ENCODE measurements at places on chromosomes 1 and 21.

DNA sequence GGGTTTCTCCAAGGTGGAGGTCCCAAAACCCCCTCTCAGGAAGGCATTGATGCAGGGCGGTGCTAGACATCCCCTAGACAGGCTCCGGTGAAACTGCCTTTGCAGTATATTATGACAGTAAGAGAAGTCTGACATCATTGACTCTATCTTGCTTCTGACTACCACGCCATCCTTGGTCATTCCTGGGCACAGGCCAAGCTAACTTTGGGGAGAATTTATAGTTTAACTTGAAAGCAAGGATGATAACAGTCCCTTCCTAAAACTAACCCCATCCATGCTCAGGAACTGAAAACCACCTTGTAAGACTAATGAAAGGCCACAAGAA, 30.3 kb downstream of the RSPH1 start:
- DNase-seq: no peak

DNA sequence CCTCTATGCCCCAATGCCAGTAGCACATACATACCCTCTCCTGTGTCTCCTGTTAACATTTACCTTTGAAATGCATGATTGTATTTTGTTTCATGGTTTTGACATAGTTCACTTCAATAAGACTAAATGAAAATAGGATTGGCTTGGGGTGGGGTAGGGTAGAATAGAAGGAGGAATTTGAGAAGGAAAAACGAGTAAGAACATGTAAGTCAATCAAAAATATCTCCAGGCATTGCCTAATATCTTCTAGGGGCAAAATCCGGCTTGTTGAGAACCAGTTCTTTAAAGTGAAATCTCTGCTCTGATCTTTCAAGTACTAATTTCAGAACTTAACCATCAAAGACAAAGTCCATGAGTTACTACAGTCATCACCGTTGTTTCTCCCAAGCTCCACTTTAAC, 31.8 kb upstream of the RGS2 start:
- no peak for DNase-seq

DNA sequence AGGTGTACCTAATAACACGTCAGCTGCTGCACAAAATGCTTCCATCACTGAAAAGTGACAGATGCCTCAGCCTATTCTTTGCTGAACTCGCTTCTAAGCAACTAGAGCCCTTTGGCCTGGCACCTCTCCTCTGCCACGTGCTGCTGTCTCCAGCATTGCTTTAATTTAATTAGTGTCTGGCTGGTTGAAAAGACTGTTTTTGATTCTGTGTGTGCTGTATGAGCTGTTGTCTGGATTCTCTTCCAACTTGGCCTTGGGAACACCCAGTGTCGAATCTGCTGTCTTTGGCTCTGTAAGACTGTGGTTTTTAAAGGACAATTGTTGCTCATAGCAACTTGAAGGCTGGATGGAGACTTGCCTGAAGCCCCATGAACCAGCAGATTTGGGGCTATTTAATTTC, 109.5 kb downstream of the PSMG1 start:
- DNase-seq: no peak

DNA sequence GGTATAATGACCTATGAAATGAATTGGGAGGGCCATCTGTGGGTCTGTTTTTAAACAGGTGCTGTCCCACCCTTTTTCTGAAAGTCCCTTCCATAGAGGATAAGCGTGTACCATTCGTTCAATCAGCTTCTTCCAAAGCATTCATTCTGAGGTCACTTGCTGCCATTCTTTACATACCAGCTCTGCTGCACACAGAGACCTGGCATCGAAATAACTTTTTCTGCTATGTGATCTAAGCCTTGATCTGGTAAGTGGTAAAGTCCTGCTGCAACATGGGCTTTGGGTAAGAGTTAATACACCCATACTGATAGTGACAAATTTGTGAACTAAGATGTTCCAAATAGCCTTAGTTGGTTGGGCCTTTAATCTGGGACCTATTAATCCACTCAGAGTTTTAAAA, 38.9 kb downstream of the DR1 start:
- DNase-seq: no peak

- DNase-seq: no peak
Measured at GRCh38 chr1:78950826-78951225, 55.7 kb downstream of the ADGRL4 start.

DNA sequence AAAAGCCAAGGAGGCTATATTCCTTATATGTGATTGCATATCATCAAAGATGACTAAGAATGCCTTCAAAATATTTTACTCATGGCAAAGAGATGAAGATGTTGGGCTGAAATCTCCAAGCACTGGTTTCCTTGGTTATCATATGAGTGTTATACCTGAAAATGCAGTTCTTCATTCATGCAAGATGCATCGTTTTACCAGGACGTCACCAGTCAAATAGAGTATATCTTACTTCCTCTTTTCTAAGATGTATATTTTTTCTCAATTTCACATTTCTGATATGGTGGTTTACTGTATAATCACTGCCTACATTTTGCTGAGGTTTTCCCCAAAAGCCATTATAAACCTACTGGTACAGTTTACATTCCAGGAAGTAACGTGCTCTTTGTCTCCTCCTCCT, 1085.7 kb downstream of the NCAM2 start:
- no peak for DNase-seq

DNA sequence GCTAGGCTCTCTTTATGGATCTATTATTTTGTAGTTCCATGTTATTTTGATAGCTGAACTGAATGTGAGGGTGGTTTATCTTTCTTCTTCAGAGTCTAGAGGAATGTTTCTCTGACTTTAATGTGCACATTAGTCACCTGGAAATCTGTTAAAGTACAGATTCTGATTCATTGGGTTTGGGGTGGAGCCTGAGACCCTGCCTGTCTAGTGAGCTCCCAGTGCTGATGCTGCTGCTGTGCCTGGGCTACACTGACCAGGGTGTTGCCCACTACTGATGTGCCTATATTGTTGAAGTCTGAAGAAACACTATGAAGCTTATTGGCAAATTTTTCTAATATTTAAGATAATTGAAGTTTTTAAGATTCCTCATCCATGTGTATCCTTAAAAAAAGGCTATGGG, 35.9 kb downstream of the CD46 start:
- DNase-seq: no peak

- no peak for DNase-seq
Measured at GRCh38 chr1:57218487-57219079, 205.3 kb downstream of the DAB1 start.

GRCh38 chr1:7975212-7975865, 13.8 kb downstream of the PARK7 start:
- DNase-seq: peak; percentile 12

DNA sequence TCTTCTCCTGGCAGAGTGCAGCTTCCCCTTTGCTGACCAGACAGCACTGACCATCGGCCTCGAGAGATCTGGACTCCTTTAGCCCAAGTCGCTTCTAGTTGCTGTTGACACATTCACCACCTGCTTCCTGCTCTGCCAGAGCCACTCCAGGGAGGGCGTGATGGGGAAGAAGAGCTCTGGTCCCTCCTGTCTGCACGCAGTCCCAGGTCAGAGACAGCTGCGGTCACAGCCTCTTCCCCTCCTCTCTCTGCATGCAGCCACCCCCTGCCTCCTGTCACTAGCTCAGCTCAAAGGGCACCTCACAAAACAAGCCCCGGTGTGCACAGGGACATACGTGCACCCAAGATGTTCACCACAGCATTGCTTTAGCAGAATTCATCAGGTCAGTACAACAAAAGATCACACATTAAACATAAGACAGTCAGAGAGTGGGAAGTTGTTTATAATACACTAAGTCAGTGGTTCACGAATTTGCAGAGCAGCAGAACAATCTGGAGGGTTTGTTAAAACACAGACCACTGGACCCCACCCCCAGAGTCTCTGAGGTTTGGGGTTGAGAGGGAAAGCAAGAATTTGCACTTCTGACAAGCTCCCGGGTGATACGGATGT, 132.9 kb downstream of the SYF2 start:
- no peak for DNase-seq

GRCh38 chr1:53572815-53573173, 113.6 kb downstream of the DMRTB1 start:
- DNase-seq: no peak

DNA sequence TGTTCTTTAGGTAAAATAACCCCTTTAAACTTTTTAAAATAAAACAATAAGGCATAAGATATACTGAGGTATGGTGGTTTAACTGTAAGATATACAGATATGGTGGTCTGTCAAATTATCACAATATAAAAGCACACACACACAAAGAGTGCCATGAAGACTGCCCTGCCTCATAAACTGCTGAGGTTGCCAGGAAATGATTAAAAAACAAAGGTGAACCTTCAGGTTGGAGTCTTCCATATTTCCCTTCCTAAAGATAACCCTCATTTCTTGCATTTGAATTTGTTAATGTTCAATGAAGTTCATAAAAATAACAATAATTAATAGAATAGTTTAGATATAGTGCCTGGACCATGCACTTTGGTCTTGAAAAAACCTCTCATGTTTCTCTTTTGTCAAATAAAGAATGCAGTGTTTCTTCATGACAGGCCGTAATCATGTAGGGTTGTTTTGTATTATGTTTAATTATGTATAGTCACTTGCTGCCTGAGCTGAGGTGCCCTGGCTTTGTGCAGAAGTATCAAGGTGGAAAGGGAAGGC, 123.6 kb upstream of the B3GALT2 start:
- no peak for DNase-seq

DNA sequence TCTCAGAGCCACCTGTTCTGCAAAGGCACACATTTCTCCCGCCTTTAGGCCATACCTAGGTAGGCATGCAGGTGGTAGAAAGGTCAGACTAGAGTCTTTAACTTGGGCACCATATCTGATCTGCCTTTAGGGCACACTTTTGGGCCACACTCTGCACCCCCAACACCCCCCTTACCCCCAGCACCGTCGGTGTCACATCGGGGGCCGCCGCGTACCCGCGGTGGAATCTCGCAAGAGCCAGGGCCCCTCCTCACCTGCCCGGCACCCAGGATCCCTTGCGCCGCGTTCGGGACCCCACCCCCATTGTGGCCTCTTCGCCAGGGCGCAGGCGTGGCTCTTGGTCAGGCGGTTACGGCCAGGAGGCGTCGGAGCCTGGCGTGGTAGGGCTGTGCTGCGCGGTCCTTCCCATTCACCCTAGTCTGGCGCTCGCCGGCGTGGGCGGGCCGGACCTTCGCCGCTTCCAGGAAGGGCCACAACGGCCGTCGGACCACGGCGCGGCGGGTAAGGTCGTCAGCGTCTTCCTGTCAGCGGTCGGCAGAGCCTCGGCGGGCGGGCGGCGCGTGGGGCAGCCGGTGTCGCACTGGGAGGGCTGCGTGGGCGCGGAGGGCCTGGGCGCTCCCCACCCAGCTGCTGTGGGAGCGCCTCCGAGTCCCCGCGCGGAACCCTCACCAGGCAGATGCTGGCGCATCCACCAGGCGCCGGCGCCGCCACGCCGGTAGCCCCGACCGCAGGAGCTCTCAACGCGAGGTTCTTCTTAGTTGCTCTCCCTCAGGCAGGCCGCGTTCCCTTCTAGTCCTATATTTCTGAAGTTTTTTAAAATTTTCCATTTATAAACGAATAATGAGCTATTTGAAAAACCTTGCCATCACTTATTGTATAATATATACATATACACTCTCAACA, at the start of gene DNAH14:
DNAH14 (plus strand) TSS at position 341 of the 903 bp plus-strand sequence. CDS start 23,028 bp downstream, outside the sequence.
- no peak for DNase-seq

- no peak for DNase-seq
Measured at GRCh38 chr1:179380299-179380698, 14.5 kb downstream of the AXDND1 start.

- no peak for DNase-seq
Measured at GRCh38 chr1:13749543-13750341, 49.8 kb downstream of the PRDM2 start.

GRCh38 chr1:43367026-43367903, 546 bp downstream of the ELOVL1 start:
- DNase-seq: peak; percentile 11

DNA sequence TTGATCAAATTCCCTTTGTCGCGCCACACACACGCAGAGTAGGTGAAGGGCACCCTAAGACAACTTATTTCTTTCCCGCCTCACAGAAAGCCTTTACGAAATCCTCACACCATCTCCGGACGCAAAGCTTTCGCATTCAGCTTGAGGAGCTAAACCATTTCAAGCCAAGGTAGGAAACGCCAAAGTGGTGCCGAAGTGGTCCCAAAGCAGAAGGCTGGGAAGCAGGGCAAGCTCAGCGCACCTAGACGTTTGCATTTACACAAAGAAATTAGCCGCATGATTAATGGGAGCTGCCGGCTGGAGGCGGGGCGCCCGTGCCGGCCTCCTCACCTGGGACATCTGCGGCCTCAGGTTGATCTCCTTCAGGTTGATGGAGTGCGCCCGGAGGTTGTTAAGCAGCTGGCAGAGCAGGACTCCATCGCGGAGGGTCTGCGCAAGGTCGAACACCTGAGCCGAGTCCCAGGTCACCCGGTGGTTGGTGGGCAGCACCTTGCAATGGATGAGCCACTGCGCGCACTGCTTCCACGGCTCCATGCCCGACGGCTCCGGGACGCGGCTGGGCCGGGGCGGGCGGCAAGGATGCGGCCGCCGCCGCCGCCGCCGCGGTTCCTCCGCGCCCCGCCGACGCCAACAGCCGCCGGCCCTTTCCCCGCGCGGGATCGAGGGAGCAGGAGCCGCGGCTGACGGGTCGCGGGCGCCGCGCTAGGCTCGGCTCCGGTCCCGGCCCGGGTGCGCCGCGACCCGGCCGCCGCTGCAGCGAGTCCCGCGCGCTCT, 457 bp downstream of the VAV3 start:
- peak; percentile 3 for DNase-seq

- no peak for DNase-seq
Measured at GRCh38 chr1:163320891-163321290, 863 bp upstream of the NUF2 start.

- DNase-seq: no peak
Measured at GRCh38 chr1:154212083-154212482, 6.0 kb upstream of the CFAP141 start.

DNA sequence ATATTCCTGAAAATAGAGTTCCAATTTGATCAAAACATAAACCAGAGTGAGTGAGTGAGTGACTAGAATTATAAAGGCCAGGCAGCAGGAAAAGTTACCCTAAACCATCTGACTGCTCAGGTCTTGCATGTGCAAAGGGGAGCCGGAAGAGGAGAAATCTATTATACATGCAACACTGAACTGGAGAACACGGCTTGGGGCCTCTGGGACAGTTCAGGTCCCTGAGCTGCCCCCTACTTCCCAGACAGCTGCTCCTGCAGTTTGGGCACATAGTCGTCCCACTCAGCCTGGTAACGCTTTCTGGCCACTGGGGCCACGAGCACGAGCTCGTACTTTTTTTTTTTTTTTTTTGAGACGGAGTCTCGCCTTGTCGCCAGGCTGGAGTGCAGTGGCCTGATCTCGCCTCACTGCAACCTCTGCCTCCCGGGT, 40.1 kb downstream of the PTPRC start:
- DNase-seq: peak; percentile 15

DNA sequence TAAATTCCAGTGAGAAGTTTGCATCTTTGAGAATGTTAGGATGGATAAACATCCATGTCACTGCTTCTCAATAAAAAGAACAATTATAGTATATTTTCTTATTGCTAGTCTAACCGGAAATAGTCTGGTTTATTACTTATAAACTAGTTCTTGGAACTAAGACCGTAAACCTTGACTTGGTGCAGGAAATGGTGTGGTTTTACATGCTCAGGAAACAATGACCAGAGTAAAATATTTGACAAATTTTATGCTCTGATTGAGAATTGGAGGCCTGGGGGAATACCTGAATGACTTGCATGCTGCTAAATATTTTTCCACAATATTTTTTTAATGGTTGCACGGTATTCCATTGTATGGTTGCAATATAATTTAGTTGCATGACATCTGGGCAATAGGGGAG, 76.3 kb downstream of the XCL2 start:
- no peak for DNase-seq

GRCh38 chr1:43558346-43558841, 27.7 kb downstream of the PTPRF start:
- DNase-seq: no peak

GRCh38 chr21:43361493-43362296, 65.2 kb downstream of the SIK1 start:
- DNase-seq: peak; percentile 43
